CD8-positive, alpha-beta memory T cell (primary cell): ENCODE measurements at places on chromosomes 11 and 22. TPM values are rescaled to one million over a fixed set of nuclear protein-coding genes. Genes with fewer than 3 reads are reported as not detected.

DNA sequence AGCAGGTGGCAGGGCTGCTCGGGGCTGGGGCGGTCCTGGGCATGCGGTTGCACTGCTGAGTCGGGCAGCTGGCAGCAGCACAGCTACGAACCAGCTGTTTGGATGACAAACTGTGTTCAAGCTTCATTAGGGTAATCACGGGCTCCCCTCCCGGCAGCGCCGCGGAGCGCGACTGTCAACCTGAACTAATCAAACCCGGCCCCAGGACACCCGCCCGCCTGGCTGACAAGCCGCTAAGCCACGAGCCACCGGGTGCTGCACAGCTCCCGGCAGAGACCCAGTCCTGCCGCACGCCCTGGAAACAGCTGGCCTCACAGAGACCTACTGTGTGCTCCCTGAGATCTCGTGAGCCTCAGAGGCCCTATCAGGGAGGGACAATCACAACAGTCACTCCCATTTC lies 60.6 kb upstream of the TCF20 start:
- no peak for DNase-seq

DNA sequence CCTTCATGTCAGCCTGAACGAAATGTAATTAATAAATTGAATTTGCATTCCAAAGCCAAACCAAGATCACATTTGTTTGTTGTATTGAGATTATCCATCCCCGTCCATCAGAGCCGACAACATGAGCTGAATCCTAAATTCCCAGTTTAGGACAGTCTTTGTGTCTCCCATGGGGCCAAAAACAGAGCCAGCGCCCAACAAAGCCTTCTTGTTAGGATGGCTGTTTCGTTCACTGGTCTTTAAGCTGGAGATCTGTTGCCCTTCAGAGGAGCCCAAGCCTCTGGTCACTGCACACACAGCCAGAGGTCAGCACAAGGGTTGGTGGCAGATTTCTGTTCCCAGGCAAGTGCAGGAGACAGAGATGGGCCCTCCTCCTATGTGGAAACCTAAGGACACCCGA lies 25.8 kb downstream of the DSCAML1 start:
- no peak for DNase-seq

GRCh38 chr22:48084041-48084728 lies 1321.7 kb downstream of the TBC1D22A start:
- no peak for DNase-seq

DNA sequence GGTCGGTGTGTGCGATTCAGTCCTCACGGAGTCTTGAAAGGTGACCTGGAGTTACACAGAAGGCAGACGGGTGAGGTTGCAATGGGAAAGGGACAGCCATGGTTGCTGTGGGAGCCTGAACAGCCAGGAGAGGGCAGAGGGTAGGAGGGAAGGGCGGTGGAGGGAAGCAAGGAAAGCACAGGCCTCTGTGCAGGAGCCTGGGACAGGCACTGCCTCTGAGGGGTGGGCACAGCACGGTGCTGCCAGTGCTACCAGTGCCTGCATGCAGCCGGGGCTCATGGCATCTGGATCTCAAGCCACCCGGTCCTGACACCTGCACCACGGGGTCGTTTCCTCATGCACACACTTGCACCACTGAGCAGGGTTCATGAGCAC lies 401.0 kb downstream of the TBC1D22A start:
- no peak for DNase-seq

- no peak for DNase-seq
Measured at GRCh38 chr11:113553235-113553634, 78.0 kb upstream of the DRD2 start.

DNA sequence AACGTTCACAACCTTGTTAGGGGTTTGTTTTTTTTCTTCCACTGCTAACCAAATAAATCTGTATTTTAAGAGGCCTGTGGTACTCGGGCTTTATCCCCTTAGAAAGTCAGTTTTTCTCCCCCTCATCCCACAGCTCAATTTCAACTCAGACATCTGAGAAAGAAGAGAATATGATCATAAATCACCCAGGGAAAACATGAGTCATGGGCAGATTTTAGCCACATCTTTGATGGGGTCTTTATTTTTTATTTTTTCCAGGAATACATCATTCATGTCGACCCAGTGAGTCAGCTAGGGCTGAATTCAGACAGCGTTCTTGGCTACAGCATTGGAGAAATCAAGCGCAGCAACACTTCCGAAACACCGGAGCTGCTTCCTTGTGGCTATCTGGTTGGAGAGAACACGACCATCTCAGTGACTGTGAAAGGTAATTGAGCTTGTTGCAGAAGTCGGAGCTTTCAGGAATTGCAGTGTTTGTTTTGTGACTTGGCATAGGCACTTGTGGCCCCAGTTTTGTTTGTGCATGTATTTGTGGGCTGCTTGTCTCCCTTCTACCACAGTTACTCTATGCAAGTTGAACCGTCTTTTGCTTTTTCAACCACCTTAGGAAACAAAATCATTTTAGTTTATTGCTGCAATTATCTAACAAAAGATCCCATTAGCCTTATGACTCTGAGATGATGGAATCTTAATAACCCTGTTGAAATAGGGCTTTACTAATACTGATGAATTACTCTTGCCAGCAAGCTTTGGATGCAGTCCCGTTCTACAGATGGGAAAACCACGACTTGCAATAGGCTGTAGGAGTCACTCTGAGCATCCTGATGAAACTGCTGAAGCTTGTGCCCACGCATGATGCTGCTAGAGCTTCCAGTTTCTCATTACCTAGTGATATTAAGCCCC lies 62.7 kb downstream of the DBX1 start:
- no peak for DNase-seq

DNA sequence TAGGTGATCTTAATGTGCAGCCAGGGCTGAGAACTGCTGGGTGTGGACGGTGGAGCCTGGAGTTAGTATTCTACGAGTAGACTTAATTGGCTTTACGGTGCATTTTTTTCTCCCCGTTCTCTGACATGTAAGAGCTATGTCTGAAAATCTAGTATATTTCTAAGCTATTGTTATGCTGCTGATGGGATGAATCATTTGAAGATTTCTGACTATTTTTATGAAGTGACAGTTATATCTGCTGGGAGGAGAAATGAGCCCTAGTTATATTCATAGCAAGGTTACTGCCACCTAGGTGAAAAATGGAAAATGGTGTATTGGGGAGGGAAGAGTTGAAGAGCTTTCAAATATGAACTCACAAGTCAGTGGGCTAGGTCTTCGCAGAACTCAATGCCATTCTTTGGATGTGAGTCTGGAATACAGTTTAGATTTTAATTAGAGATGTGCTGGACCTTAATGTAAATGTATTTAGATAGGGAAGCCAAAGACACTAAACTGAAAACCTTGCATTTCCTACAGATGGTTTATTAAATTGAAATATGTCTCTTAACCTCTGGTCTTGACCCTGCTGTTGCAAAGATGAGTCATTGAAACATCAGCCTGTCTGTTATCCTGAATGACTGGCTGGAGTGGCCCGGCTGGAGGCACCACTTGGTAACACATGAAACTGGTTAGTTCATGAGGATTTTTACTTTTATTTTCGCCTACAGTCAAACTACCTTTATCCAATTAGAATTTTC lies 293.7 kb downstream of the DDX10 start:
- DNase-seq: no peak

- DNase-seq: no peak
Measured at GRCh38 chr11:15826826-15827225, 529.5 kb downstream of the SOX6 start.

DNA sequence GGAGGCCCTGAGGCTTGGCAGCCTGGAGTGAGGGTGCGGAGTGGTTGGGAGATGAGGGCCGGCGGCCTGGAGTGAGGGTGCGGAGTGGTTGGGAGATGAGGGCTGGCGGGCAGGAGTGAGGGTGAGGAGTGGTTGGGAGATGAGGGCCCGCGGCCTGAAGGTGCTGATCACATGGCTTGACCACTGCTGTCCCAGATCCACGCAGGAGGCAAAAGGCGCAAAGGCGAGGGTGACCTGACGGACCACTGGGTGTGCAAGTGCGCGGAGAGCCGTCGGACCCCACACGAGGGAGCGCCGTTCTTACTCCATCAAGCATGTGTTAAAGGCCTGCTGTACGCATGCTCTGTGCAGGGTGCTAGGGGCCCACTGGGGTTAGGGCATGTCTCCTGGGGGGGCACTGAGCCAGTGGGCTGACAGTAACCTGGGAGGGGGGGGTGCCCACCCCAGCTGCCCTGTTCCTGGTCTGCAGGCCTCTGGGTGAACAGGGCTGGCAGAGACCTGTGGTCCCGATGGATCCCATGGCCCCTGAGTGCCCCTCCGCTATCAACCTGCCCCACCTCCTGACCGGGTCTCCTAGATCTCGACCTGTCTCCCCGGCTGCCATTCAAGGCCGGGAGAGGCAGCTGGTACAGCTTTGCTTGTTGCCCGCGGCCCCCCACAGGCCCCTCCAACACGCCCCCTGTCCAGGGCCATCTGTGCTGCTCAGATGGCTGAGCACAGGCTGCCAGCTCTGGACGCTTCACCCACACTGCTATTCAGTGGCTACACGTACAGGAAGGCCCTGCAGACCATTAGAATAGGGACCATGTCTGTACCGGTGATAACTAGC lies 21.1 kb downstream of the MRGPRD start:
- no peak for DNase-seq

DNA sequence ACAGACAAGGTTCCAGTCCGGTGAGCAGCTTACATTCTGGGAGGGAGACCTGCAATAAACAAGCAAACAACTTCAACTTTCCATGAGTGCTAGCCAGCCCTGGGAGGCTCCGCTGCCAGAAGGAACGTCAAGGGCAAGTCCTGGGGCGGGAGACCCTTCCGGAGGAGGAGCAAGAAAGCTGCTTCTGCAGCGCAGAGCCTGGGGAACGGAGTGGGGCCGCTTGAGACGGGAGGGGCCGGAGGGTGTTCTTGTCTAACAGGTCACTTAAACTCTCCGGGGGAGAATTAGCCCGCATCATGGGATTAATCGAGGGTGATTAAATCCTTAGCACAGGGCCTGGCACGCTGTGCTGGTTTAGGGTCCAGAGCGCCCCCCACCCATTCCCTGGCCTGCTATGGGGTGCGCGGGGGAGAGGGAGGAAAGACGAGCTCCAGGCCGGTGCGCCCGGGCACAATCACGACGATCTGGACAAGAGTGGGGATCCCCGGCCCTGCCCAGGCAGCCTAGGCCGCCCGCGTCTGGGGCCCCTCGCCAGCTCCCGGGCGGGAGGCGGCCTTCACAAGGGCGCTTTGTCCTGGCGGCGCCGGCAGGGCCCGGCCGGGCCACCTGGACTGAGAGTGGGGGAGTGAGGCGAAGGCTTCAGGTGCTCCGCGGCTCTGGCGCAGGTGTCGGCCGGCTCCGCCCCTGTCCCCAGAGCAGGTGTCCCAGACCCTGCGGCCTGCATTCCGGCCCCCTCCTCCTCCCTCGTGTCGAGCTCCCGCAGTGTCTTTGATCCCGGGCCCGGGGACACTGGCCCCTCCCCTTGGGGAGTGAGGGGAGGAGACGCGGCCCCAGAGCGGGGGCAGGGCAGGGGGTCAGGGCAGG lies 663 bp upstream of the LARGE2 start:
- DNase-seq: no peak

- no peak for DNase-seq
Measured at GRCh38 chr11:106937111-106937510, 81.2 kb downstream of the GUCY1A2 start.

OR4A16 gene
- total RNA-seq: not detected

MTMR2 gene
- total RNA-seq: 50.1 TPM

SLC16A8 gene
- total RNA-seq: 0.35 TPM

OR51B2 gene
- total RNA-seq: not detected

MMP11 gene
- total RNA-seq: 0.90 TPM
